ENCODE measurements at places on chromosomes 16 and 17. TPM values are rescaled to one million over a fixed set of nuclear protein-coding genes. Genes with fewer than 3 reads are reported as not detected.

The AANAT gene
- total RNA-seq: not detected

The KRT9 gene
- not detected for total RNA-seq

The HEATR9 gene
- not detected for total RNA-seq

The ADAMTS18 gene
- 9.4 TPM for total RNA-seq

The AARS1 gene
- total RNA-seq: 239 TPM

The MMP25 gene
- not detected for total RNA-seq

The DYNLRB2 gene
- 1.7 TPM for total RNA-seq

The TMEM92 gene
- total RNA-seq: not detected

The TMED6 gene
- total RNA-seq: not detected

The KRTAP4-9 gene
- total RNA-seq: not detected

The TCAP gene
- total RNA-seq: 0.19 TPM

The CRYM gene
- 0.28 TPM for total RNA-seq

The RFFL gene
- 13.4 TPM for total RNA-seq

The CCL16 gene
- total RNA-seq: not detected

The TEKT5 gene
- total RNA-seq: not detected

The PYDC1 gene
- not detected for total RNA-seq

The NOS2 gene
- total RNA-seq: under 0.01 TPM

The MT1A gene
- 3.9 TPM for total RNA-seq

The DRC3 gene
- 0.38 TPM for total RNA-seq

The RNF43 gene
- total RNA-seq: 0.28 TPM

The CA5A gene
- total RNA-seq: not detected

The SLC5A11 gene
- not detected for total RNA-seq

The EVPLL gene
- not detected for total RNA-seq

The TEX14 gene
- under 0.01 TPM for total RNA-seq

The HP gene
- total RNA-seq: 0.28 TPM

The FOXF1 gene
- total RNA-seq: 0.28 TPM

The TMEM114 gene
- not detected for total RNA-seq

The CSH1 gene
- not detected for total RNA-seq

The SSTR5 gene
- not detected for total RNA-seq

The ASPSCR1 gene
- total RNA-seq: 19.6 TPM

The CA7 gene
- not detected for total RNA-seq

All from regular cardiac myocyte (primary cell).